ENCODE measurements at places on chromosomes 2 and 18.

- no peak for DNase-seq
These were observed 54.5 kb downstream of the TSHZ1 start for GRCh38 chr18:75264926-75265597.

GRCh38 chr2:200962811-200963123, 693 bp downstream of the ORC2 start:
- no peak for DNase-seq

DNA sequence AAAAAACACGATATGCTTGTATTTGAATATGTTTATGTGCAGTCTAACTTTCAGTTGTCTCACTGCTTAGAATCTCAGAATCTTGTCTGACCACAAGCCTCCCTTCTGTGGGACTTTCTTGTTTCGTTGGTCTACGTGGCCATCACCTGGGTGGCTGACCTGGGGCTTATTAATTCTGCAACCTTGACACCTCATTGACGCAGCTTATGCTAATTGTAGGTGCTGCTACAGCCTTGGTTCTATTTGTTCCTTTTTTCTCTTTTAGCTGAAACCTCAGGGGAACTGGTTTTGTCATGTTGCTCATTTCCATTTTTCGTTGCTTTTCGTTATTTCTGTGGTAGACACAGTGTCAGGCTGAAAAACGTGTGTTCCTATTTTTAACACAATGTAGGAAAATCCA, 273.7 kb downstream of the SLC4A3 start:
- DNase-seq = no peak

DNA sequence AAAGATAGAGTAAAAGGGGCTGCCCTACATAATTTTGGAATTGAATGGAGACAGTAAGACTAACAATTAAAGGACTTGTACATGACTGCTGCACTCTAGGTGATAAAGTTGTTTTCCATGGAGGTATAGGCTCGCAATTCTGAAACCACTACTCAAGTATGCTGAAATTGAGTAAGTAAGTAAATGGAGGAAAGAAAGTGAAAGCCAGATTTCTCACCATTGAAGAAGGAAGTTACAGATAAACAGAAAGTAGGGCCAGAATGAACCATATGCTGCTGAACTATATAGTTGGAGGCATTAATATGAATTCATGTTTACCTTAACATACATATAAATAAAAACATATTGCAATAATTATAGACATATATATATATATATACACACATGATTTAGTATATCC, 225.7 kb upstream of the ST6GAL2 start:
- DNase-seq = no peak

- DNase-seq = no peak
These were observed 18.9 kb downstream of the TTR start for GRCh38 chr18:31610286-31611205.

DNA sequence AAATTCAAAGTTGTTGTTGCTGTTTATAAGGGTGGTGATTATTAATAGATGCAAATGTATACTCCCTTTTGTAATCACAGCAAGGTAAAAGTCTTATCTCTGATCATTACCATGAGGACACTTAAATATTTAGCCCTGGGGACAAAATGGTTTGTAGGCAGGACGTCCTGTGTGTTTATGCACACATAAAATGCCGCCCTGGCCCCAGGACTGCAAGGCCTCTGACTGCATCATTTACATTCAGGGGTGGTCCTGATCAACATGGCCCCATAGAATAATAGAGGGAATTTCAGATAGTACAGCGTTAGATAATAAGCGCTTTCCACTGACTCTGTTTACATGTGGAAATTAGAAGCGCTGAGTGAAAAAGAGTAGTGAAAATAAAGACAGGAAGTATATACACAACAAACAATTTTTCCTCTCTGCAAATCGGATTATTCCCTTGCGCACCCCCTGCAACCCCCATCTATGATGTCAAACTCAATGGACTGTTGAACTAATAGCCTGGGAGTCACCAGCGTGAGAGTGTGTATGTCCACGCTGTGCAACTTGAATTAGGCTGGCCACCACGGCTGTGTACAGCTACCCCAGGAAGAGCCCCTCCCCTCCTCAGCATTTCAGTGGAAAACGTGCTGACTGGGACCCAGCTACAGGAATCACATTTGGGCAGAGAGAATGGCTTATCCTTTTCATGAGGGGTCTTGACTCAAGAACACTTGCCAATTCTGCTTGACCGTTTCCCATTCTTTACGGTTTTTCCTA, 291.5 kb downstream of the SOX11 start:
- no peak for DNase-seq

DNA sequence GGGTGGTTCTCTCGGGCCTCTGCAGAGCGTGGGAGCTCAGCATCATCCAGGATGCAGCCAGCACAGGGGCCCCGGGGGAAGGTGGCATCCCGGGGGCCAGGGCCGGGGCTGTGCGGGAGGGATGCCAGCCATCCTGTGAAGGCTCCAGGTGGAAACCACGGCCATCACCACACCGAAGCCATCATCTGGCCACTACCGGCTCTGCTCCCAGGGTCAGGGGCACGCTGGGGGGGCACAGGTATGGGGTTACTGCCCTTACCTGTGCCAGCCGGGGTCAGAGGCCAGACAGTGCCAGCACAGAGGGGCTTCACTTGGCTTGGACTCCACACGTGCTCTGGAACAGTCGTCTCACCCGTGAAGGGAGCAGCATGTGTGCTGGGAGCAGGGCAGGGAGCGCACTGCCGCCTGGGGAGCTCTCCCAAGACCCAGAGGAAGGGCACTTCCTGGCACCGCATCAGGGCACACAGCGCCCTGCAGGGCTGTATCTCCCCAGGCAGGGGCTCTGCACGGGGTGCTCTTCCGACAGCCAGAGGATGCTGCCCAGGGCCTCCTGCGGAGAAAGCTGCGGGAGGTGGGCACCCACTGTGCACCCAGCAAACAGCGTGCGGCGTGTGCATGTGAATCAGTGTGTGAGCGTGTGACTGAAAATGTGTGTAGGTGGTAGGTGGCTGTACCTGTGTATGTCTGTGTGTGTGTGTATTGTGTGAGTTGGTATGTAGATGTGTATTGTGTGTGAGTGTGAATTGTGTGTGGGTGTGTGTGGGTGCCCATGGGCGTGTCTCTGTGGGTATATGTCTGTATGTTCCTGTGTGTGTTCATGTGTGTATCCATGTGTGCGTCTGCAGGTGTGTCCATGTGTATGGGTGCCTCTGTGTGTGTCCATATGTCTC, 75.0 kb downstream of the PTGR3 start:
- no peak for DNase-seq

- DNase-seq = no peak
These were observed 162.7 kb upstream of the NT5C1B start for GRCh38 chr2:18752022-18752493.

GRCh38 chr18:78309924-78310323, 669.7 kb upstream of the SALL3 start:
- DNase-seq = no peak

GRCh38 chr18:9283791-9284190, 50.8 kb upstream of the TWSG1 start:
- no peak for DNase-seq

DNA sequence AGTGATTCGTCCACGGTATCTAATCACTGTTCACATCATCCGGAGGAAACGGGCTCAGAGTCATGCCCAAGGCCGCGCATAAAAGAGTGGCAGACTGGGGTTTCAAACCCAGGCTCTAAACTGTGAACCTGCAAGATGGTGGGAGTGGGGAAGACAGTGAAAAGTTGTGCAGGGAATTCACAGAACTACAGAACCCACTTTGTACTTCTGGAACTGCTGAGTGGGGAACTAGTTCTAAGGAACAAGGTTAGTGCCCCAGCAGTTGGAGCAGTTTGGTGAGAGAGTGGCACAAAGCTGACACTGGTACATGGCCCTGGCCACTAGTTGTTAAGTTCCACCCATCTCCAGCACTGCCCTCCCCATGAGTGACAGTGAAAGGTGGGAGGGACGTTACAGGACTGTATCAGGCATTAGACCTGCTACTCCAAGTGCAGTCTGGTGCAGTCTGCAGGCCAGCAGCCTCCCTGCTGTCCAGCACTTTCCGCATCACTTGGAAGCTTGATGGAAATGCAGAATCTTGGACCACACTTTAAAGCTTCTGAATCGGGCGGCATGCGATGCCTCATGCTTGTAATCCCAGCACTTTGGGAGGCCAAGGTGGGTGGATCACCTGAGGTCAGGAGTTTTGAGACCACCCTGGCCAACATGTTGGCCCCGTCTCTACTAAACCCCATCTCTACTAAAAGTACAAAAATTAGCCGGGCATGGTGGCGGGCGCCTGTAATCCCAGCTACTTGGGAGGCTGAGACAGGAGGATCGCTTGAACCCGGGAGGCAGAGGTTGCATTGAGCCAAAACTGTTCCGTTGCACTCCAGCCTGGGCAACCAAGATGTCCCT, 47.3 kb downstream of the C2orf42 start:
- no peak for DNase-seq

DNA sequence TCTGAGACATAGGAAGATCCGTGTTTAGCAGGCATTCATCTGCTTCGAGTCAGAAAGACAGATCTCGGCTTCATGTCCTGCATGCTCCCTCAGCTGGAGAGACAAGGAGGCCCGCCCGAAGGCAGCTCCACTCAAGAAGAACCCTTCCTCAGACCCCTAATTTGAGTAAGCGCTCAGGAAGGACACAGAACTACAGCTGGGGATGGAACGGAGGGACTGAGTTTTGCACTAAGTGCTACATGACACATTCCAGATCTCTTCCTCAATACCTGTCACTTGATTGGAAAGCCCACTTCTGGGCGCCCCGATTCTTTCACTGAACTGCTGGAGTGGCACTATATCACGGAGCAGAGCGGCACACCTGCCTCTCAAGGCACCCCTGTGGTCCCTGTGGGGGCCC, 185.6 kb upstream of the PXDN start:
- DNase-seq = no peak

GRCh38 chr18:12336171-12336613, 28.2 kb downstream of the TUBB6 start:
- DNase-seq = no peak

DNA sequence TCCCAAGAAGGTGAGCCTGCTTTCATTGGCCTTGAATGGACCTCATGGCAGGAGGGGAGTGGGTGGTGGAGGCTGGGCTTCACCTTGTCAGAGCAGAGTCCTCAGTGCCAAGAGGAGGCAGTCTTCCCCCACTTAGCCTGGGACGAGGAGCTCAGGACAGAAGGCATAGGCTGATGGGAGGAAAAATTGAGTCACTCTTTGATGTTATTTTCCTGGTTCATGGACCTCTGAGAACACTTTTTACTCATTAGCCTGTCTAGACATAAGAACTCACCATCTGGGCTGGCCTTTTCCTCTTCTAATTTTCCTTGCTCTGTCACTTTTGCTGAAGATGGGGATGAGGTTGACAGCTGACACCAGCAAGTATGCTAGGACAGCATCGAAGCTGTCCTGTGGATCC, 225.7 kb upstream of the TNP1 start:
- no peak for DNase-seq

- no peak for DNase-seq
These were observed 34.2 kb downstream of the INPP4A start for GRCh38 chr2:98478907-98479306.
